ENCODE measurements at places on chromosomes 1 and 21.

DNA sequence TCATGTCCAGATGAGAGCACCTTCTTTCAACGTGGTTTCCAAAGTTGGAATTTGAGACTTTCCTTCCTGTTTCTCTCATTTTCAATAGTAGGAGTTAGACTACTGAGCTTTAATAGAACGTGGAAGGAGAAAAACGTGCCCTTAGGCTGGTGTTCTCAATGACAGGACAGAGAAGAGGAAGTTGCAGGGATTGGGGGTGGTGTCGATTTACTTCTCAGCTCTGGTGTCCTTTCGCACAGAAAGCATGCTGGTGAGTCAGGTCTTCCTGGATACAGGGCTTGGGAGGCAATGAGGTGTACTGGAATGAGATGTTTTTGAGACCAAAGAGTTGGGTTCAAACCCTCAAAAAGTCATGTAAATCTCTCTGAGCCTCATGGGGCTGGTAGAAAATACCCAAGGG lies 67.1 kb downstream of the HIVEP3 start:
- DNase-seq = no peak

- DNase-seq = no peak
Observed at GRCh38 chr1:150804671-150805070, 3.4 kb downstream of the CTSK start.

DNA sequence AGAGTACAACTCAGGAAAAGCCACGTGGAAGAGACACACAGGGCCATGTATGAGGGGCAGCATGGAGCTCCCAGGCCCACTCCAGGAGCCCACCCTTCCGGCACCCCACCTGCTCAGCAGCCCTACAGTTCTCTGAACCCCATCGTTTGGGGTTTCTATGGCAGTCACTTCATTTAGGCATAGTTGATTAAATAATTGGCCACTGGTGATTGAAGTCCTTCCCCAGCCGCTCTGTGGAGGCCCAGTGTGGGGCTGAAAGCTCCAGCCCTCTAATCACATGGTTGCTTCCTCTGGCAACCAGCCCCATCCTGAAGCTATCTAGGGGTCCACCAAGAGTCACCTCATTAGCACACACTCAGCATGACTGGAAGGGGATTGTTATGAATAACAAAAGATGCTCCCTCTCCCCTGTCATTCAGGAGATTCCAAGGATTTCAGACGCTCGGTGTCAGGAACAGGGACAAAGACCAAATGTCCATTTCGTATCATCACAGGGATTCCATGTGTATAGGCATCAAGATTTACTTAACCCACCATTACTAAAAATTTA lies 12.2 kb upstream of the S100A7A start:
- no peak for DNase-seq

GRCh38 chr21:32336711-32337110 lies 38.1 kb downstream of the MRAP start:
- DNase-seq = no peak

GRCh38 chr1:172477216-172477615 lies 33.3 kb upstream of the PIGC start:
- no peak for DNase-seq

GRCh38 chr1:162113419-162113818 lies 43.9 kb downstream of the NOS1AP start:
- DNase-seq = no peak

DNA sequence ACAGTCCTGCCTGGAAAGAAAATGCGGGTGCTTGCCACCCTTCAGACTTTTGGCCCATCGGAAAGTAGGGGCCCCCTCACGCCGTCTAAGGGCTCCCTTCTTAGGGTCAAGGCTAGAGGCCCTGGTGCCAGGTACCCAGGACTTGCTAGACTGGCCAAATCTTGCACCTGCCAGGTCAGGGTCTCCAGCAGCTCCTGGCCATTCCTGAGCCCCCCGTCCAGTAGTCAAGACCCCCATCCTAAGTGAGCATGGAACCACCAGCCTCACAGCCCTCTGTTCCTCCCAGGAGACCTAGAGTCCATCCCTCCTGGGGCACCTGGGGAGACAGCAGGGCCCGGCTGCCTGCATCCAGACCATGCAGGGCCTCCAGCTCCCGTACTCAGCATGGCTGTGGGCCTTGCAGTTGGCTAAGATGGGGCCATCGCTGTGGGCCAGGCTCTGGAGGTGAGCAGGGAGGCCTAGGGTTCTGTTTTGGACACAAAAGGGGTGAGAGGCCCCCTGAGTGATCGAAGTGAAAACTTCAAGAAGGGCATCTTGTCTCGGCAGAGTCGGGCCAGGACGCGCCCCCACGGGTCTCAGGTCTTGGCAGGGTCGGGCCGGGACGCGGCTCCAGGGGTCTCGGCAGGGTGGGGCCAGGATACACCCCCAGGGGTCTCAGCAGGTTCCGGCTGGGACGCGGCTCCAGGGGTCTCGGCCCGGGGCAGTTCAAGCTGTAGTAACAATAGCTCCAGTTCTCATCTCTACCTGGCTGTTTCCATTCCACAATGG lies 5.9 kb downstream of the FNDC10 start:
- DNase-seq = no peak

- no peak for DNase-seq
Observed at GRCh38 chr1:6941786-6942185, 156.5 kb downstream of the CAMTA1 start.

- no peak for DNase-seq
Observed at GRCh38 chr1:171017426-171017825, 73.3 kb upstream of the FMO3 start.

DNA sequence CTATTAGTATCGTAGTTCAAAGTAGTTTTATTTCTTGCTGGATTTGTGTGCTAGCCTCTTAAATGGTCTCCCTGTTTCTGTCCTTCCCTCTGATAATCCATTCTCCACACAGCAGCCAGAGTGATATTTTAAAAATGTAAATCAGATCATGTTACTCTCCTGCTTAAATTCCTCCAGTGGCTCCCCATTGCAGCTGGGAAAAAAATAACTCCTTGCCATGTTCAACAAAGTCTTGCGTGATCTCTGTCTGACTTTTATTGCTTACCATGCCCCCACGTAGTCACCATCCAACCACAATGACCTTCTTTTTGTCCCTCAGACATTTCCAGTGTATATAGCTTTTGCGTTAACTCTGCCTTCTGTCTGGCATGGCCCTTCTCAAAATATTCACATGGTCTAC lies 178.8 kb downstream of the FGGY start:
- DNase-seq = no peak

- DNase-seq = no peak
Observed at GRCh38 chr1:175504875-175505555, 238.4 kb downstream of the TNR start.

GRCh38 chr1:81894867-81895266 lies 94.1 kb downstream of the ADGRL2 start:
- DNase-seq = no peak

- DNase-seq = no peak
Observed at GRCh38 chr1:27527890-27528817, 38.2 kb upstream of the WASF2 start.

DNA sequence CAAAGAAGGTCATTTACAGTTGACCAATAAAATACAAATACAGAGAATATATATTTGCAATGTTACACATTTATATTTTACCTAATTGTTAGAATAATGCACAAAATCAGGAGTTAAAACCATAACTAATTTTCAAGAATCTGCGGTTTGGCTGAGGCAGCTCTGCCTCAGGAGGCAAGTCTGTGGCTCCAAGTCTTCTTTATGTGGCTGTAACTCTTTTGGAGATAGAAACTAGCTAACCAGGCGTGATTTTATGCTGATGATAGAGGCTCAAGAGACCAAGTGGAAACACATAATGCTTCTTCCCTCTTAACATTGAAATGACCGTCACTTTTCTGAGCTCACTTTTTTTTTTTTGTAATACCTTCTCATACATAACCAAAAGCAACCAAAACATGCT lies 744.7 kb upstream of the CXADR start:
- DNase-seq = no peak

- DNase-seq = no peak
Observed at GRCh38 chr1:1197551-1198422, 8.6 kb downstream of the TNFRSF18 start.

DNA sequence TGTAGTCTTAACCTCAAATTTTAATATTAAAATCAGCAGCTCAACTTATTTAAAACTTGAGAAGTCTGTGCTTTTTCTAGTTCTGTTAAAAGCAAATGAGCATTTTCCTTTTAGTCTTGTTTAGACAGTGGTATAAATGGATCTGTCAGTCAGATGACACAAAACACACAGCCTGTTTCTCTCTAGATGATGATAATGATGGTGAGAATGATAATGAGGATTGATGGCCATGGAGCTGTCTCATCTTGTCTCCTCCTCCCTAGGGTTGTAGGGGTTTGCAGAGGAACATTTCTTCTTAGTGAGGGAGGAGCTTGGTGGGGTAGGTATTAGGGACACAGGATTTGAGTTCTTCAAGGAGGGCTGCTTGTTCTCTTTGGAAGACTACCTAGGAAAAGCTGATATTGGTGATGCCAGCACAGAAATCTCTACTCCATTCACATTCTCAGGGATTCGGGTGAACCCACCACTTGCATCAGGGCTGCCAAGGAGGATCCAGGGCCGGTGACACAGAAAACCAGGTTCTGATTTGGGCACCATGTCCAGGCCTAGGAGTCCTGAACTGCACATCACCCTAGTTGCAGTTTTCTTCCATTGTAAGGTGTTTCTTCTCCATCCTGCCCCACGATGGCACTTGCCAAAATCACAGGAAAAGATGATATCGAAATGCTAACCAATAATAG lies 147.6 kb downstream of the RHOU start:
- no peak for DNase-seq

- no peak for DNase-seq
Observed at GRCh38 chr1:184462155-184462554, 75.3 kb downstream of the C1orf21 start.

- no peak for DNase-seq
Observed at GRCh38 chr1:212162635-212163034, 122.6 kb upstream of the PPP2R5A start.

DNA sequence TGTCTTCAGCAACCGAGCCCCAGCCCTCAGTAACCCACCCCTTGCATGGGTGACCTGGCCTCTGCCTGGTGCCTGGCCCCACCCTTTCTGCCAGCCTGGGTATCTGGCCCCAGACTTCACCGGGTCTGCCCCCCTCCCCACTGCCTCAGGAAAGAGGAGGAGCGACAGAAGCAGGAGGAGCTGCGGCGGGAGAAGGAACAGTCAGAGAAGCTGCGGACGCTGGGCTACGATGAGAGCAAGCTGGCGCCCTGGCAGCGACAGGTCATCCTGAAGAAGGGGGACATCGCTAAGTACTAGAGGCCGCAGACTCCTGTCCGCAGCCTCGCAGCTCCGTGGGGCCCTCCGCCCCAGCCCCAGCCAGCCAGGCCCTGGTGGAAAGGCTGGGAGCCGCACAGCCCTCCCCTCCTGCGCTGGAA lies 6.1 kb downstream of the TNFRSF25 start:
- DNase-seq = no peak

DNA sequence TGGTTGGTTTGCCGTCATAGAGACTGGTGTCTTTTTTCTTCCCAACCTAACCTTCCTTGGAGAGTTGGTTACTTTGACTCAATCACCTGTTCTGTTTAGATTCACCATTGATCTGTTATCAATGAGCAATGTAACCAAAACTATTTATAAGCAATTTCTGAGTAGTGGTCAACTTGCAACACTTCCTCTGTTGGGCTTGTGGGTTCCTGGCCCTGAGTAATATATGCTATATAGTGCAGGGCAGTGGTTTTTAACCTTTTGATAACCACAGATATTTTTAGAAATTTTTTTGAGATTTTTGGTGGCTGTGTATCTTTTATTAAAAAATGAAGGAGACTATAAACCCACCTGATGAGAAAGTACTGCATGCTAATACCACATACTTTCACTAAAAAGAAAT lies 9.4 kb upstream of the XCL1 start:
- no peak for DNase-seq

DNA sequence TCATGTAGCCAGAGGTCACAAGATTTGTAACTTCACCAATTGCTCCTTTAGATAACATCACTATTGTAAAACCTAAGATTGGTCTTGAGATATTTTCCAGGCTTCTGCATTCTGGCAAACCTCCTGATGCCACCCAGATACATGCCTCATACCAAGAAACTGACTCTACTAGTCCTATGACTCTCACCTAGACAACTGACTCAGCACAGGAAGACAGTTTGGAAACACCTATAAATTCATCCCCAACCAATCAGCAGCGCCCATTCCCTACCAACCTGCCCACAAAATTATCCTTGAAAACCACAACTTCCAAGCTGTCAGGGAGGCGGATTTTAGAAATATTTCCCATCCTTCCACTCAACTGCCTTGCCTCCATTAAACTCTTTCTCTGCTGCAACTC lies 2.6 kb downstream of the NME7 start:
- no peak for DNase-seq

DNA sequence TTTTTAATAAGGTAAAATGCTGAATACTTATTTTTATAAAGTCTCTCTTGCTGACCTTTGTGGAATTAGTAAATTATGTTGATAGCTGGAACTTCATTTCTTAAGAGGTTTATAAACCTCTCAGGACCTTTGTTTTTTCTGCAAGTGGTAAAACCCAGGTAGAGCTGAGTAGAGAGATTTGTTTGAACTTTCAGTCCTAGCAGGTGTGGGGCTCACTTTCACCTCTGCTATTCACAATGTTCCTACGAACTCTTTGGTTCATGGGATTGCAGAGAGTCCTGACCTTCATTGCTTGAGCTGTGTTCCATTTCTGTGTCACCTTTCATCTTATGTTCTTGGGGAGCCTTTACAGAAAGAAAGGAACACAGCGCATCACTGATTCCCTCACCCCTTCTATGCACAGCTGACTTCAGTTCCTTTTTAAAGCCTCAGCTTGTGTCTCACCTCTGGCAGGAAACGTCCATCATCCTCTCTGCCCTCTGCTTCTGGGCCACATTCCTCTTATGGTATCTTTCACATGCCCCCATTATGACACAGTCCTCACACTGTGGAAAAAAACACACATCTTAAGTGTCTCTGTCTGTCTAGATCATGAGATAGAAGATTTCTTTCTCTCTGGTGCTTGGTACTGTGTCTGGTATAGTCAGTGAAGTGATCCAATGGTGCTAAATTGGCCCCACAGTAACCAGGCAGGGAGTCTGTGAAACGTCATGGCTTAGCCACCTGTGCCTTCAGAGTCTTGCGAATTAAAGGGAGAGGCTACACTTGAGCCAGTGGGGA lies 262.5 kb upstream of the B3GALT2 start:
- DNase-seq = no peak

DNA sequence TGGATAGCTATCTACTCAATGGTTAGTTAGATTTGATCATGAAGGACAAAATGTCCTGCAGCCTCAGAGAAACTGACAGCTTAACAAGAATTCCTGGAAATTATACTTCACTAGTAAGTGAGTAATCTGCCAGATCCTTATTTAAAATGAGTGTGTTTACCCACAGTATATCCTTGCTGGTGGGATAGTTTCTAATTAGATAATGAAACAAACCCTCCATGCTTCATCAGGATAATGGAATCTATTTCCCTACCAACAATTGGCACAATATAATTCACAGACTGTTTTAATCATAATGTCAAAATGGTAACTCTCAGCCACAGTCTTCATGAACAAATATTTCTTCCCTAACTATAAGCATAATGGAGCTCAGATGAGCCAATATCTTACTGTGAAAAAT lies 239.4 kb upstream of the ST6GALNAC5 start:
- no peak for DNase-seq
